CD4-positive, alpha-beta T cell treated with Interferon alpha-2 for 1 hour (primary cell): ENCODE measurements at places on chromosomes 7 and 10.

- no peak for DNase-seq
Measured at GRCh38 chr10:119477444-119477843, 65.1 kb downstream of the RGS10 start.

GRCh38 chr10:108187408-108188012, 1023.0 kb upstream of the SORCS1 start:
- no peak for DNase-seq

- DNase-seq, result no peak
Measured at GRCh38 chr10:114970515-114970914, 32.5 kb downstream of the TRUB1 start.

- no peak for DNase-seq
Measured at GRCh38 chr7:103622274-103622673, 176.3 kb upstream of the SLC26A5 start.

GRCh38 chr7:64873517-64873916, 29.6 kb upstream of the ZNF273 start:
- no peak for DNase-seq

GRCh38 chr7:156773966-156774365, 119.0 kb downstream of the LMBR1 start:
- DNase-seq, result no peak

- no peak for DNase-seq
Measured at GRCh38 chr7:12158334-12159060, 52.6 kb upstream of the TMEM106B start.

GRCh38 chr7:17523813-17524739, 225.6 kb downstream of the AHR start:
- no peak for DNase-seq
